ENCODE measurements at places on chromosomes 5 and 9. TPM values are rescaled to one million over a fixed set of nuclear protein-coding genes. Genes with fewer than 3 reads are reported as not detected.

DNA sequence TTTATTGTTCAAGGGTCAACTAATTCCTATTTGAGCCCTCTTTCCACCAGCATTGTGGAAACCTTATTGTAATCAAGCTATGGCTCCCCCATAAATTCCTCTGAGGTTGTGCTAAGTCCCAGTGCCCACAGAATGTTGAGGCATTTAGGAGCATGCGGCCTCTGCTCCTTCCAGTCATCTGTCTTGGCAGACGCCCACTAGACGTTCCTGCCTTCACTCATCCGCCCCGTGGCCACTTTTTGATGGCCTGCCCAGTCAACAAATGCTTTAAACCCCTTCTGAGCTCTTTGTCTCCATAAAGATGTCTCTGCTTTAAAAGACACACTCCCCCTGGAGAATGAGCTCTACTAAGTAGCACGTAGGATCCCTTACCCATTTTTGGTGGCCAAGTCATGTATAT is 104.7 kb downstream of the GAS1 start:
- DNase-seq: no peak

DNA sequence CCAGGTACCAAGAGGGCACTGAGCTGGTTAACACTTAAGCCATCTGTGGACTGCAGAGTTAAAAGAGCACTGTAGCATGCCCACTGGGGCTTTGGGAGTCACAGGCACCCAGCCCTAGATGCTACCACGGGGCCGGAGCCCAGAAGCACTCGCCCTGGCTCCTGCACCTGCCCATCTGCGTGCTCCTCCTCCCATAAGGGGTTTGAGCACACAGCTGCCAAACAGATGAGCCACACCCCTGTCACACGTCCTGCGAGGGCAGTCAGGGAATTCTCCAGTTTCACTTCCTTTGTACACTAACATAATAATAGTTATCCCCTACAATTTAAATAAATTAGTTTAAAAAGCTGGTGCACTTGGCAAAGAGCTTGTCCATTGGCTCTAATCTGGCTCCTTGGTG is 4.5 kb upstream of the PCA3 start:
- DNase-seq: no peak

GRCh38 chr5:27472000-27472763 is 433.8 kb upstream of the CDH9 start:
- DNase-seq: no peak

DNA sequence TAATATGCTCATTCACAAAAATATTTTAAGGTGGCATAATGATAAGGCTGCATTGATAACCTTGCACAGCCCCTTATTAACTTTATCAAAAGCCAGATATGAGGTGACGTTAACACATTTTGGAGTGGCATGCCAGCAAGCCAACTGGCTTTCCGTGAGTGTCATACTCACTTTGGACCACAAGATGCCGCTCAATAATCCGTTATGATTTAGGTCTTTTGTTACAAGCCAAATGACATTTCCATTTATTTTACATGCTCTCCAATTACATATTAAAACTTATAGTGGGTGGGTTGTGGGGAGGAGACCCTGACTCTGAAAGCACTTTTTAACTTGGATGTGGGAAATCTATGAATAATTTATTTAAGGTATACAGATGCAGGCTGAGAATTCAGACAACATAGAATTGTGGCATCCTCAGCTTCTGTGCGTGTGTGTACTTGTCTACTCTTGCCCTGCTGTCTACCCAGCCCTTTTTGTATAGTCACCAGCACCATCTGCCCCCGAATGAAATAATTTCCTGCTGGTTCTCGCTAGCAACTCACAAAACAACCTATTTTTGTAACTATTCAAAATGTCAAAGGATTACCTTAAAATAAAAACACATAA is 305.1 kb downstream of the PSAT1 start:
- DNase-seq: peak; percentile 47

GRCh38 chr9:92875373-92875772 is 2.5 kb downstream of the ZNF484 start:
- no peak for DNase-seq

GRCh38 chr5:38371596-38371995 is 113.2 kb downstream of the EGFLAM start:
- DNase-seq: no peak

The RALGPS1 gene
- polyA plus RNA-seq: 11.7 TPM

DNA sequence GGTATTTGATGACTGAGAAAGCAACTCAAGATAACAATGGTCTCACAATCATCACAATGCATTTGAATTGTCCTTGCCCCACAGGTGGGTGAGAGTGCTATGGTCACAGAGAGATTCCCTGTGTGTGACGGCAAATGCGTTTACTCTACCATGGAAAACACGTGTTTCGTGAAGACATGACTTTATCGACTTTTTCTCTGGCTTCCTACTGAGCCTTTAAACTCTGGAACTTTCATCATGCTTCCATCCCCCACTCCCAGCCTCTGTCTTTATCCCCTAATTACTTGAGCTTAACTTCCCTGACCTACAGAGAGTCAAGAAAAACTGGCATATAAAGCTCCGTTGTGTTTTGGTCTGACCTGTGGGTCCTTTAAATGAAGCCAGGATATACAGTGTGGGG is 414.1 kb upstream of the CLINT1 start:
- DNase-seq: no peak

- no peak for DNase-seq
These were observed 103.5 kb downstream of the ADAMTS19 start for GRCh38 chr5:129563585-129563984.

The NIPAL4 gene
- polyA plus RNA-seq: 1.9 TPM

- no peak for DNase-seq
These were observed 42.6 kb downstream of the HACD4 start for GRCh38 chr9:20988671-20989315.

The SPINK1 gene
- polyA plus RNA-seq: not detected

GRCh38 chr5:91535499-91535898 is 152.4 kb upstream of the ARRDC3 start:
- no peak for DNase-seq

GRCh38 chr5:135476615-135477581 is 24.7 kb upstream of the TIFAB start:
- DNase-seq: no peak

DNA sequence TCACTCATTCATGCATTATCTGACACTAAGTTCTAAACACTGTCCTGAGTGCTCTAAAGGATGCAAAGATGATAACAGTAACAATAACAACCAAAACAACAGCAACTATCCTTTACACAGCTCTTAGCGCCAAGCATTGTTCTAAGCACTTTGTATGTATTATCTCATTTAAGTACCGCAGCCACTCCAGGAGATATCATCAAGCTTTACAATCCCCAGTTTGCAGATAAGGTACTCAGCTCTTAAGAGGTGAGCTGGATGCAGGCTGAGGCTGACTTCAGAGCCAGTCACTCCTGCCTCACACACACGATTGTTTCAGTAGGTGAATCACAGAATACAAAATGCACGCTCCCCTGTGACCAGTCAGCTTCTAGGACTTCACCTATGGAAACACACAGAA is 141.8 kb downstream of the PAX5 start:
- no peak for DNase-seq

- no peak for DNase-seq
These were observed 782 bp upstream of the CDC20B start for GRCh38 chr5:55173687-55174230.

The SLC6A3 gene
- not detected for polyA plus RNA-seq

- peak; percentile 60 for DNase-seq
These were observed 117.7 kb upstream of the NR3C1 start for GRCh38 chr5:143521141-143521540.

DNA sequence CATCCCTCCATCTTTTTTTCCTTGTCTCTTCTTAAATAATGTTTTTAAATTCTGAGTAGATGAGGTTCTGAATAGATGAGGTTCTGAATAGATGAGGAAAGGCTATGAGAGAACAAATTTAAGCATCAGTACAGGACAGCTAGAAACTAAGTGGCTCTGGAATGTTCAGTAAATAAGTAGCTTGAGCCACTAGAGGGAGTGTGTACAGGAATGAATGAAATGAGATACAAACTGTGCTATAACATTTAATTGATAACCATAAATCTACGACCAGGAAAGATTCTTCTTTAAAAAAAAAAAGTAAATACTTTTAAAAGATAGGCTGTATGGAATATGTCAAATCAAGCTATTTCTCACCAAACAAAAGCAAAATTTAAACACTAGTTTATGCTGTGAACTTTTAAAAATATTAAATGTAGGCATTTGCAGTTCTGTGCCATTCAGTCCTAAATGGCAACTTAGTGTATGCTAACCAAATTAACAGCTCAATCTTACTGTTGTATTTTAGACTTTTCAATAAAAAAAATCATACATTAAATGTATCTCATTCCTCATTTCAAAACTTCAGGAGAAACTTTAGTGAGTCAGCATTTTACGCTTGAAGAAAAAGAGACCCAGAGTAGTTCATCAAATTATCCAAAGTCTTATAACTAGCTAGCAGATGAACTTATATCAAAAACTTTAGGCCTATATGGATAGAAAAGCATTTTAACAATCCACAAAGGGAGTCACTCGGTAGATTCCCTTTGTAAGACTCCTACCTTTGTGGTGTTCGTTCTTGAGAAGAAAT is 70.4 kb upstream of the SNX2 start:
- no peak for DNase-seq

The NUP214 gene
- 27.3 TPM for polyA plus RNA-seq

- DNase-seq: no peak
These were observed 116.1 kb upstream of the FSTL4 start for GRCh38 chr5:133728475-133728874.

DNA sequence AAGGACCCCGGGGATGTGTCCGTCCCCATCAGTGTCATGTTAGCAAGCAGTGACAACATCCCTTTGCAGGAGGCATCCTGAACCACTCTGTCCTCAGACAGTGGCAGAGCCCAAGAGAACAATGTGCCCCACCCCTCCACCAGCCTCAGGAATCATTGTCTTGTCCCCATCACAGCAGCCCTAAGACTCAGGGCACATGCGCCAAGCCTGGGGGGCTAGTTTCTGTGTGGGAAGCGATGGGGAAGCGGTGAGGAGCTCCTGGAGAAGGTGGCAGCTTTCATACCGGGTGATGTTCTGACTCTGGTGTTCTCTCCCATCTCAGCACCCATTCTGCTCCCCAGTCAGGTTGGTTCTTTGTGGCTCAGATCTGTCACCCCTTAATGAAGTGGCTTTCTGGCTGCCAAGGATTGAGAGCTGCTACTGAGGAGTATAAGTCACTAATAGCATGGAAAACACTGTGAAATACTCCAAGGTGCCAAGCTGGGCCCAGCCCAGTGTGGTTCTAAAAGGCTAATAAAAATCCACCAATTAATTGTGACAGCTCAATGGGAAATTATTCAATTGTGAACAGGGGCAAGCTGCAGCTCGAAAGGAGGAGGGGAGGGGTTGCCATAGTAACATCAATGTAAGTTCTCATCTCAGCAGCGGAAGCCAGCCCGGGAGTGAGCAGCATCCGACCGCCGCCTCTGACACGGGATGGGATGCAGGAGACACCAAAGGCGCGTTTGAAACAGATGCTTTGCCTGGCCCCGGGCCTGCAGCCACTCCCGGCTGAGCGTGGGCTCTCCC is 4.7 kb downstream of the QRFP start:
- no peak for DNase-seq

DNA sequence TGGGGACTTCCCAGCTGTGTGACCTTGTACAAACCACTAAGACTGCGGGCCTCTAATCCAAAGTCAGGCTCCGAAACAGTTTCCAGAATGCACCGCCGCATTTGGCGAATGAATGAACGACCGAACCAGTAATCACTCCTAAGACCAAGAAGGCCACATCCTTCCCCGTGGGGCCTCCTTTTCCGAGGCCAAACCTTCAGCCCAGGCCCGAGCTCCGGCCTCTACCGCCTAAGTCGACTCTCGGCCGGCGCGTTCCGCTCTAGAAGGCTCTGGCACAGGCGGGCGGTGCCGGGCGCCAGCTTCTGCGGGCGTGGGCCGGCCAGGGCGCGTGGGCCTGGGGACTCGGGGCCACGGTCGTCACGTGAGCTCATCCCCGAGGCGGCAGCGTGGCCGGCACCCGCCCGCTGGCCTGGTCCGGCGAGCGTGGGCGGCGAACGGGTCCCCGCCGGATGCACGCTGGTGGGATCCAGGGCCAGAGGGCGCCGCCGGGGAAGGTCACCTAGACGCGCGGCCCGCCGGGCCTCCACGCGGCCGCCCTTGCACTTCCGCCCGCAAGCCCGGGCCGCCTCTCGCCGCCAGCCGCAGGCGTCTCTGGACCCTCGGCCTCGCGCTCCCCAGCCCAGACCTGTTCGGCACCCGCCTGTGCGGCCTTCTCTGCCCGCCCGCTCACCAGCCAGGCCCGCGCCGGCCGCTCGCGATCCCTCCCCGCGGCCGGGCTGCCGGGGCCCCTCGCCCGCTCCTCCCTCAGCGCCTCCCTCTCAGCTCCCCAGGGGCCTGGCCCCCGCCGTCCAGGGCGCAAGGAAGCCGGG is 754 bp downstream of the VDAC1 start:
- peak; percentile 52 for DNase-seq

The CD72 gene
- polyA plus RNA-seq: not detected

The PARP8 gene
- polyA plus RNA-seq: 6.7 TPM

DNA sequence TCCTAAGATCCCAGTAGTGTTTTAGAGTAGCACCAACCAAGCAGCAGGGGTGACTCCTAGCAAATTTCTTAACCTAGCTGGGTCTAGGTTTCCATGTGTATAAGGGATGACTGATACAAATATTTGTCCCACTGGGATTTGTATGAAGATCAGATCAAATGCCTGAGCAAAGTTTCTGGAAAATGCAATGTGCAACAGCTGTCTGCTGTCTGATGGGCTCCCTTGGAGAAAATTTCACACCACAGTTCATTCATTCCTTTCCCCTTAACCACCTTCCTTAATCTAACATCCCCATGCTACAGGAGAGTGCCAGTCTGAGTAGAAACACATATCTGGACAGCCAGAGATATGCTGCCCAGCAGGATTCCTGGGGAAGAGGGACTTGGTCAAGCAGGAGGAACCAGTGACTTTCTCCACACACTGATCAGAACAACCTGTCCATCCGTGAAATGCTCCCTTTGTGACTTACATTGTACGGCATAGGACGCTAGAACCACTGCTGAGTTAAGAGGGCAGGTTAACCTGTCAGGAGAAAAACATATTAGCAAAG is 53.3 kb downstream of the PTPN3 start:
- DNase-seq: no peak

DNA sequence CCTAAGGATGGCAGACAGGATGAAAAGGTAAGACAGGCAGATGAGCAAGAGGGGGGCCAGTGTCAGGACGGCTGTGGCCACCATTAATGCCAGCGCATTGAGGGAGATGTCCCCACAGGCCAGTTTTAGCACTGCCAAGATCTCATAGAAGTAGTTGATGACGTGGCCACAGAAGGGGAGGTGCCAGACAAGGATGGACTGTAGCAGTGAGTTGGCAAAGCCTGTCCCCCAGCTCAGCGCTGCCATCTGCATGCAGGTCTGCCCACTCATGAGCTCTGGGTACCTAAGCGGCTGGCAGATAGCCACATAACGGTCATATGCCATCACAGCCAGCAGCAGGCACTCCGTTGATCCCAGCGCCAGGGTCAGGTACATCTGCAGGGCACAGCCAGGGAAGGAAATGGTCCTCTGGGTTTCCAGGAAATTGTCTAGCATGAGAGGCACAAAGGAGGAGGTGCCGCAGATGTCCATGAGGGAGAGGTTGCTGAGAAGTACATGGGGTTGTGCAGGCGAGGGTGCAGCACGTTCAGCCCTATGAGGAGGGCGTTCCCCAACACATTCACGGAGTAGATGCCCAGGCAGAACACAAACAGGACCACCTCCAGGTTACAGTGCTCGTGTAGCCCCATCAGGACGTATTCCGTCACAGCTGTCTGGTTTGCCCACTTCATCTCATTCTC is 10.8 kb downstream of the OR13J1 start:
- DNase-seq: no peak

GRCh38 chr9:115717711-115718173 is 435.8 kb upstream of the PAPPA start:
- DNase-seq: no peak

The FBN2 gene
- not detected for polyA plus RNA-seq

GRCh38 chr5:161077936-161078545 is 226.0 kb upstream of the ATP10B start:
- DNase-seq: no peak

All from muscle of arm (tissue), 14 donors.